ENCODE measurements at places on chromosomes 7 and 10.

DNA sequence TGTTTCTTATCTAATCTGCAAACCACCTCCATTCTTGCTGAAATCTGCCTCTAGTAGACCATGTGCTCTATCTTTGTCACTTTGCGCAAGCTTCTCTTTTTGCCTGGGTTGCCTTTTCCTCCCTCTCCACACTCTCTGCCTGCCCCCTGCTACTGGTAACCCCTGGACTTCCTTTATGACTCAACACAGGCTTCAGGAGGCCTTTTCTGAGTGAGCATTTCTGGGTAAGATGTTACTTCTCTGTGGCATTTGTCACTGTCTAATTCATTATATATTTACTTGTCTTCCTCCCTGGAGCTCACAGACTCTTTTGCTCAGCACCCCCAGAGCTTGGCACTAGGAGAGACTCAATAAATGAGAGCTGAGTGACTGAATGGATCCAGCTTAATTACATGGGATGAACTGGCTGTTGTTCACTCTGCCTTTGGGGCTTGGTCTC, 8.4 kb downstream of the GOLGA7B start:
- peak; percentile 66 for DNase-seq

GRCh38 chr7:88057655-88058054, 123.6 kb downstream of the ADAM22 start:
- DNase-seq = no peak

DNA sequence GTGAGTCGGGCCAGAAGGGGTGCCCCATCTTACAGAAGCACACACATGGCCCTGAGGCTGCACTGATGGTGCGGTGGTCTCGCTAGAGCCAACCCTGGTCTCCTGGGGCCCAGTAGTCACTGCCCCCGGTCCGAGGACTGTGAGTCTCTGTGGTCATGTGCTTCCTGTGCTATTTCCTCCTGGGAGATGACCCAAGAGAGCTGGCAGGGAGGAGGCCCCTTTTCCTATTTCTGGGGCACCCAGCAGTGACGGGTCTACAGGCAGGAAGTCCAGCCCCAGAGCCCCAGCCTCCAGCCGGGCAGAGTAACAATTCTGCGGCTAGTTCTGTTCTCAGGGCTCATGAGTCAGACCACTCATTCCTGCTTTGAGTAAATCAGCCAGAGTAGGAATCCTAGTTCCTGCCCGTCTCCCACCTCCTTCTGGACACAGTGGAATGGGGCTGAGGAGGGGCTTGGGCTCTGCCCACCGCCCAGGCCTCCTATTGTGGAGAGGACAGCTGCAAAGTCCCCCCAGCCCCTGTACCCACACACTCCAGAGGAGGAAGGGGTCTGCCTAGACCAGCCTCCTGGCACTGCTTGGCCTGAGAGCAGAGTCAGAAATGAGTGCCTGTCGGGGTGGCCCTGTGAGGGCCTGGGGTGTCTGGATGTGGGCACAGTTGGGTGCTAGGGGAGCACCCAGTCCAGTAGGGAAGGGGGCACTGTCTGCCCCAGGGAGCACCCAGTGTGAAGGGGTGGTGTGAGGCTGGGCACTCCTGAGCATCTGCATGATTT, 80.5 kb upstream of the PPIF start:
- DNase-seq = peak; percentile 78

GRCh38 chr7:116862951-116863670, 724 bp downstream of the CAPZA2 start:
- DNase-seq = peak; percentile 18

GRCh38 chr7:3301831-3302618, 973 bp downstream of the SDK1 start:
- DNase-seq = no peak

- DNase-seq = no peak
These were observed 47.4 kb upstream of the R3HCC1L start for GRCh38 chr10:98086837-98087708.

- no peak for DNase-seq
These were observed 424.4 kb downstream of the TCERG1L start for GRCh38 chr10:130887170-130887569.

- DNase-seq = no peak
These were observed 330.8 kb downstream of the PCDH15 start for GRCh38 chr10:54470324-54470631.

DNA sequence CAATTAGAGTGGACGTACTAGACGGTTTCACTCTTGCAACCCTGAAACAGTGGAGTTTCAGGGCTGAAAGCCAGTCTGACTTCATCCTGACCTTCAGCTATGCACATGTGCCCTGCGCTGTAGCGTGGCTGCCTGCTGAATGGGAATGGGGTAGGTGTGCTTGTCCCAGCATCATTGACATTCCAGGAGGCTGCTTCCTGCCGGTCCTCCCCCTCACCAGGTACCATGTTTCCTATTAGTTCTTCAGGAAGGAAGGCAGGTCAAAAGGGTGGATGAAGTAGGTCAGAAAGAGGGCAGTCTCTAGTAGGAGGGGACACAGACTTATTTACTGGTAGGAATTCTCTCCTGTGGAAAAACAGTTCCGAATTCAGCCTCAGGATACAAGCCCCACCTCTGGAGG, 551.8 kb upstream of the GALNT17 start:
- no peak for DNase-seq

GRCh38 chr10:58706836-58707235, 194.2 kb downstream of the BICC1 start:
- DNase-seq = no peak

GRCh38 chr10:122206471-122207065, 64.5 kb upstream of the BTBD16 start:
- no peak for DNase-seq

- no peak for DNase-seq
These were observed 293.9 kb downstream of the C7orf25 start for GRCh38 chr7:42617806-42618457.

- DNase-seq = no peak
These were observed 334.4 kb upstream of the NPVF start for GRCh38 chr7:25562673-25563182.

- DNase-seq = no peak
These were observed 282.8 kb downstream of the PHF14 start for GRCh38 chr7:11256501-11256900.

- no peak for DNase-seq
These were observed 33.7 kb upstream of the CFAP46 start for GRCh38 chr10:132975831-132976682.

DNA sequence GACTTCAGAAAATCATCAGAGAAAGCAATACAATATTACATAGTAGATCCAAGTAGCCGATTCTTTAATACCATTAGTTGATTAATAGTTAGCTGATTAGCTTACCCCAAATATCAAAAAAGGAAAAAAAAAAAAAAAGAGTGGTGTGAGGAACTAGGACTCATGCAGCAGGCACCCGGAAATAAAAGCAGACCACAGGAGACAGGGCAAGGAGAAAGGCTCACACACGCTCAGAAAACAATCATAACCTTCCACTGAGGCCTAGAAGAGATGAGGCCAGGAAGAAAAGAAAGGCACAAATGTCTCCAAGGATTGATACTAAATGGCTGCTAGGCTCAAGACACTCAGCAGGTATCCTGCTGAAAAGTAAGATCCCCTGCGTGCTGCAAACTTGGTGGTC, 25.9 kb downstream of the TRDMT1 start:
- DNase-seq = peak; percentile 6

DNA sequence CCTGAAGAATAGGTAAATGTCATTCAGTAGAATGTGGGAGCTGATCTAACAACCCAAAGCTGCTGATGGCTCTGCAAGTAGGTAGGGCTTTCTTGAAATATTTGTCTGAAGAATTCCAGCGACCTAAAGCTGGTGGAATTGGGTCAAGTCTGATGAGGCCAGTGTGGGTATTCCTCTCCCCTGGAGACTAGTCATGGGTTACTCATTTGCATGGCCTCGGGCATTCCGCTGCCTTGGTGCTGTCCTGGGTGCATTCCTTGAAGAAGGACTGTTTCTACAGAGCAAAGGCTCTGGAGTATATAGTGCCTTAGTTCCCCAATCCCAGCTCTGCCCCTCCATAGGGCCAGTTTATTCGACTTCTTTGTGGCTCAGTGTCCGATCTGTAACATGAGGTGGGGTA, 19.2 kb downstream of the PDK4 start:
- no peak for DNase-seq

DNA sequence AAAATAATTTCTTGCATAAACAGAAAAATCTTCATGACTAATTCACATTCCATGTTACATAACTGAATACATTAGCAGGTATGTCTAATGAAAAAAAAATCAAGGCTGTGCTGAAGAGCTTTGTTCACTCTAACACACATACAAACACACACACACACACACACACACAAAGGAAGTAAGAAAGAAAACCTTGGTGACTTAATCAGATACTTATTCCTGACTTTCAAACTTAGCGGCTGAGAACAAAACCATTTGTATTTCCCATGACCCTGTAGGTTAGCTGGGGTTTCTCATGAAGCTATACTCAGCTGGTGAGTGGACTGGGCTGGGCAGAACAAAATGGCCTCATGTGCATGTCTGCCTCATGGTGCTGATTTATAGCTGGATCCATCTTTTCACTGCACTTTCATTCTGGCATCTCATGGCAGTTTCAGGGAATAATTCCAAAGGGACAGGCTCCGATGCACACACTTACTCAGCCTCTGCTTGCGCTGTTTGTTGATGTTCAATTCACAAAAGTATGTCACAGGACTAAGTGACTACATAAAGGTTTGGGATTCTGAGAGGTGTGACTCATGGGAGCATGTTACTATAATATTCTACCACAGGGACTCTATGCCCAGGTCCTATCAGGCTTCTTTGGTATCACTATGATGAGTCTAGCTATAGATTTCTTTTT, 161.2 kb downstream of the PCLO start:
- no peak for DNase-seq

DNA sequence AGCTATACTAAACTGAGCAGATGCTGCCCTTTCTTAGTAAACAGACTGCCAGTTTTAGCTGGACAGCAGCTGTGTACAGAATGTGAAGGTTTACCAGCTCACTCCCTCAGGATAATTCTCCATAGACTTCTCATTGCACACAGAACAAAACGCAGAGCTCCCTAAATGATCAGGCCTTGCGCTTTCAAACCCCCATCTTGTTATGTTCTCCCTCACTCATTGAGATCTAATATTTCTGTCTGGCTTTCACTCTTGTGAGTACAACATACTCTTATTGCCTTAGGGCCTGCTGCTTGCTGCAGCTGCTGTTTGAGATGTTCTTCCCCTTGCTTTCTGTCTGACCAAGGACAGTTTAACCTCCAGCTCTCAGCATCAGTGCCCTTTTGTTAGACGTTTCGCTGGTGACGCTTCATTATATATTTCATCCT, 17.3 kb downstream of the VWDE start:
- no peak for DNase-seq

DNA sequence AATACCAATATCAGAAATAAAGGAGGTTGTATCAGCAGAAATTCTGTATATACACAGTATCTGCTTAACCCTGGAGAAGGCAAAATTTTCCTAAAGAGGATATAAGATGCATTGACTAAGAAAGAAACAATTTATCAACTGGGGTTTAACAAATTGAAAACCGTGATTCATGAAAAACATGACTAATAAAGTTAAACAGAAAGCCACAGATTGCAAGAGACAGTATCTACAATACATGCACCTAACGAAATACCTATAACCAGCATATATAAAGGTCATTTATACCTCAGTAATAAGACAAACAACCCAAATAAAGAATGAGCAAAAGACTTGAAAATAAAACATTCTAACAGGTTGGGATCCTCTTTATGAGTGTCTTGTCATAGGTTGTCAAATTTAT, 101.8 kb downstream of the IQUB start:
- no peak for DNase-seq

DNA sequence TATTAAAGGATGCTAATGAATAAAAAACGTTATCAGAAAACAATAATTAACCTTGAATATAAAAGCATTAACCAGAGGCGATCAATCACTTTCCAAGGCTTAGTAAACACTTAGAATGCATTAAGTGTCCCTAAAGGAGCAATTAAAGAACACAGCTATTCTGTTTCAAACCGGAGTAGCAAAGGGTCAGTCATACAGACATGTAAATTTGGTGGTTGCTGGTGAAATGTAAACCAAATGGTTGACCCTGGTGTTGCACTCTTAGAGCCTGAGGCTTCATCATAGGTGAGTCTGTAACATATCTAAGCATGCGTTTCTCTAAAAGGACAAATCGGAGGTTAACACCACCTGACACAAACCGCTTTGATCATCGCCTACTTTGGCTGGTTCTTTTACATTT, 1280.1 kb downstream of the TYW1 start:
- DNase-seq = no peak

- no peak for DNase-seq
These were observed 70.6 kb downstream of the PIP4K2A start for GRCh38 chr10:22643775-22644174.

DNA sequence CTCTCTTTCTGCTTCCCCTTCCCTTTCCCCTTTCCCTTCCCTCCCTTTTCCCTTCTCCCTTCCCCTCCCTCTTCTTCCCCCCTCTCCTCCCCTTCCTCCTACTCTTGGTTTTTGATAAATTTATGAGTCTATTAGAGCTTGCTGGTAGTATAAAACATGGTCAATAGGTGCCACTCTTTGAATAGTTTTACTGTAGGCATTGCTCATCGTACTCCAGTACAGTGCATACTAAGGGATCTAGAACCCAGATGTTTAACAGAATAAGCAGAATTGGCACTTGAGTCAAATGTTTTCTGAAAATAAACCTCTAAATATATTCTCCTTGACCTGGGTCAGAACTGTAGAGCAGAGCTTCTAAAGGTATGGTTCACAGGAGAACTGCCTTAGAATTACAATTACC, 126.7 kb downstream of the SORCS3 start:
- DNase-seq = no peak

DNA sequence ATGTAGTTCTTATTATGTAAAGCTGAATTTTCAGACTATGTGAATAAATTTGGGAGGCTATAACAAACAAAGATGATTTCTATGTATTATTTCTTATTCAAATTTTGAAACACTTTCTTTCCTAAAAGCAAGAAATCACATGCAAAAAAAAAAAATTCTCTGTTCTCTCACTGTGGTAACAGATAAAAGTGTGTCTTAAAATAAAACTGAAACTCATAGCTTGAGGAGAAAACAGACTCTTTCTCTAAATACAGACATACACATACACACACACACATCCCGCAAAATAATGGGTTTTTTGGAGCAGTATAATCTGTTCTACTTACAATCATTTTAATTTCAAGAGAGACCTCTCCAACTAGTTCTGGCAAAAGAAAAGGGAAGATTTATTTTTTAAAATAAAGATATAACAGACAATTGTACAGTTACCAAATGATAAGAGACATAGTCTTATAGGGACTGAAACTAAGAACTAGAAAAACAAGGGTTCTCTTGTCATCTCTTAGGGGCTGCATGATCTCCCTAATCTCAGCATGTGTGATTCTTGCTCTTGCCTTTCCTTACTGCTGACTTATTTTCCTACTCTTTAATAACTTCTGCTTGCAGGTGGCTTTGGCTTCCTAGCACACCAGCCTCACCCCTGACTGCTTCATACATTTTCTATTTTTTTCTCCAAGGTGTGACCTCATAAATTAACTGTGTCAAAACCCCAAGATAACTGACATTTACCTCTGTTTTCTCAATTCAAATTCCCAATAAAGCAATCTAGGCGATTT, 483.5 kb upstream of the POT1 start:
- DNase-seq = no peak

- DNase-seq = no peak
These were observed 60.5 kb upstream of the HELLS start for GRCh38 chr10:94485094-94485493.

- no peak for DNase-seq
These were observed 3.8 kb downstream of the PTER start for GRCh38 chr10:16440396-16441133.

- no peak for DNase-seq
These were observed 53.9 kb downstream of the AP3M1 start for GRCh38 chr10:74096777-74097176.

GRCh38 chr10:71080381-71081228, 131.8 kb upstream of the UNC5B start:
- DNase-seq = no peak

GRCh38 chr7:77415476-77415822, 700 bp downstream of the GSAP start:
- DNase-seq = no peak

Data from GF-D8 (cell line).